ENCODE measurements at places on chromosomes 3 and 15.

DNA sequence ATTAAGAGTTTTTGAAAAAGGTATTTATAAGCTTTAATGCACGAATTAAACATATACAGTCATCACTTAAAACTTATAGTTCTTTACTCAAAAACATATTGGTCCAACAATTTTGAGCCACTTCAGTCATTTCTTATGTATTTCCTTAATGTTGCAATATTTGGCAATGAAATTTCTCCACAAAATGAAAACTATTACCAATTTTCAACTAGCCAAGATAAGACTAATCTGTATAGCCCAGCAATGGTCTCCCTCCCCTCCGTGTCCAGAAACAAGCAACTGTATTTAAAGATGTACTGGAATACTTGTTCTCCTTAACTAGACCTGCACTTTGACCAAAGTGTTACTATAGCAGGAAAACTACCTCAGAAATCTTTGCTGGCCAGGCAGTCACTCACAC, 9.2 kb downstream of the ARF4 start:
- no peak for DNase-seq

DNA sequence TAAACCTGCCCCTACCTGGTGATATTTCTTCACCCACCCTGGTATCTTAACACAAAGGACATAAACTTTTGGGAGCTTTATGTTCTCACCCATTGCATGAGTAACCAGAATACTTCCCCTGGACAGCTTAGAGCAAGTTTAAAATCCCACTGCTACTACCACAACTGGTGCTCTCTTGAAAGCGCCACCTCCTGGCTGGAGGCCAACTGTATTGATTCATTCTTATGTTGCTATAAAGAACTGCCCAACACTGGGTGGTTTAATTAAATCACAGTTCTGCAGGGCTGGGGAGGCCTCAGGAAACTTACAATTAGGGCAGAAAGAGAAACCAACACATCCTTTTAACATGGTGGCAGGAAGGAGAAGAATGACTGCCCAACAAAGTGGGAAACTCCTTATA, 592.4 kb downstream of the EPHA3 start:
- no peak for DNase-seq

GRCh38 chr3:151673974-151674373, 59.8 kb upstream of the AADACL2 start:
- no peak for DNase-seq

DNA sequence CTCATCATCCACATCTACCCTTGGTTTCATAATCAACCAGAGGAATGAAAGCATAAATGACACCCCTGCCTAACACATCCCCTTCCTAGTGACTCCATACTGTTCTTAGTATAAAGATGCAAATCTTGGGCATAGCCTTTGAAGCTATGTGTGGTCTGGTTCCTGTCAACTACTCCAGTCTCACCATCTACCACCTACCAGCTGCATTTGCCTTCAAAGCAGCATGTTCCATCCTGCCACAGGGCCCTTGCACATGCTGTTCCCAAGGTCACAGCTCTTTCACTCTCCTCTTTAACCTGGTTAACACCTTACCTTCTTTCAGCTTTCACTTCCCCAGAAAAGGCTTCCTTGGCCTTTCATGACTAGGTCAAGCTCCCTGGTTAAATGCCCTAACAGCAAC, 62.3 kb upstream of the ARHGEF3 start:
- no peak for DNase-seq

- no peak for DNase-seq
Measured at GRCh38 chr3:160470181-160470580, 20.6 kb upstream of the TRIM59 start.

- no peak for DNase-seq
Measured at GRCh38 chr3:89113893-89114840, 6.7 kb downstream of the EPHA3 start.

Measured in effector CD8-positive, alpha-beta T cell (primary cell).